Cardiac fibroblast (primary cell): ENCODE measurements at places on chromosomes 1 and 21.

DNA sequence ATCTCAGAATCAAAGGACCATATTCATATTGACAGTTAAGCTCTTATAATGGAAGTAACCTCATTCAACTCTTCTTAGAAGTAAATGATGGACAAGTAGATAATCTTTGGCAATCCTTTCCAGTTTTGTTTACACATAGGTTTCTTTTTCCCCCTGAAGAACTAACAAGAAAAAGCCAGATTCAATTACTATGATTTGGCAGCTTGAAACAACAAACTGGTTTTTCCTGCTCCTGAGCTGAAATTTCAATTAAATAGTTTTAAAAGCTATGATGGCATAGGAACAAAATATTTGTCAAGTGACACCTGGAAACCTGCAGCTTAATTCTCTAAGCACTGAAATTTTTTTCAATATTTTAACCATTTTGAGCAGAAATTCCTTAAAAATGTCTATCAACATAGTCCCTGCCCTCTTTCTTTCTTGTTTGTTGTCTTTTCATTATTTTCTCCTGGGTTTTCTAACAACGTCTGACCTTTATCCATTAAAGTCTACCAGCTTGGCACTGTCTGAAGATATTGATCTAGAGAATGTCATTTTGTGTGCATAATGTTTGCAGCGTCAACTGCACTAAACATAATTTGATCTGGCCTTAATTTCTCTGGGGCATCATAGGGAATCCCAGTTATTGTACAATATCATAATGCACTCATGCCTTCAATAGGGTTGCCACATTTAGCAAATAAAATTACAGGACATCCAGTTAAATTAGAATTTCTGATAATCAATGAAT is 4.0 kb upstream of the SLC35A3 start:
- no peak for DNase-seq

GRCh38 chr1:221939607-221940006 is 197.7 kb upstream of the DUSP10 start:
- no peak for DNase-seq

- DNase-seq = no peak
Measured at GRCh38 chr1:31623365-31623764, 5.9 kb downstream of the HCRTR1 start.

DNA sequence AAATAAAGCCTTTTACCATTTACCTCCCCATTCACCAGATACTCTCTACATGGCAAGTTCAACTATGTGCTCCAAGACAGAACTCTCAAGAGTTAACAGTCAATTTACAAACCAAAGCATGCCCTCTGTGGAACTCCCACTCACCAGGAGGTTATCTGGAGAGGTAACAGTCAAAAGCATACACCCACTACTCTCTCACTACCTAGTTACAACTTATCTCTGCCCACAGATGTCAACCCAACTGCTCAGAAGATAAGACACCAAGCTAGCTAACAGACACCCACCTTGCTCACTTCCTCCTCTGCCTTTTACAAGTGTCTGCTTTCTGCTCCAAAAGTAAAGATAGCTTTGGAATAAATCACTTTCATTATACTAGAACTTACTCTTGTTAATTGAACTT is 131.0 kb downstream of the TRIM33 start:
- no peak for DNase-seq
